Stimulated activated CD8-positive, alpha-beta memory T cell treated with anti-CD3 and anti-CD28 coated beads, Interleukin-4, amount 100 ng/mL, for 1 hour (primary cell): ENCODE measurements at places on chromosomes 1 and 21.

- DNase-seq = no peak
Measured at GRCh38 chr1:228452194-228453021, 34.8 kb upstream of the RNF187 start.

DNA sequence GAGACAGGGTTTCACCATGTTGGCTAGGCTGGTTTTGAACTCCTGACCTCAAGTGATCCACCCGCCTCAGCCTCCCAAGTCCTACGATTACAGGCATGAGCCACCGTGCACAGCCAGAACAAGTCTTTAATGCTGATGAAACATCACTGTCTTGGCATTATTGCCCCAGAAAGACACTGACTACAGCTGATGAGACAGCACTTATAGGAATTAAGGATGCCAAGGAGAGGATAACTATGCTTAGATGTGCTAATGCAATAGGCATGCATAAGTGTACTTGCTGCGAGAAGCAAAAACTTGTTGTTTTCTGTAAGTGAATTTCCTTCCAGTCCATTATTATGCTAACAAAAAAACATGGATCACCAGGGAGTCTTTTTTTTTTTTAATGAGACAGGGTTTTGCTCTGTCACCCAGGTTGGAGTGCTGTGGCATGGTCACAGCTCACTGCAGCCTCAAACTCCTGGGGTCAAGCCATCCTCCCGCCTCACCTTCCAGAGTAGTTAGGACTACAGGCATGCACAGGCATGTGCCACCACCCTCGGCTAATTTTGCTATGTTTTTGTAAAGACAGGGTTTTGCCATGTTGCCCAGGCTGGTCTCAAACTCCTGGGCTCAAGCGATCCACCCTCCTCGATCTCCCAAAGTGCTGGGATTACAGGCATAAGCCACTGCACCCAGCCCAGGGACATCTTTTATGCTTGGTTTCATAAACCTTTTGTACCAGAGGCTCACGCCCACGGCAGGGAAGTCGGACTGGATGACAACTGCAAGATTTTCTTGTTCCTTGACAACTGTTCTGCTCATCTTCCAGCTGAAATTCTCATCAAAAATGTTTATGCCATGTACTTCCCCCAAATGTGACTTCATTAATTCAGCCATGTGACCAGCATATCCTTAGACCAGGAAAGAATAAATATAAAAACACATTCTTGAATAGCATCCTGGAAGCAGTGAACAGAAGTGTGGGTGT is 23.1 kb downstream of the RHEX start:
- DNase-seq = no peak

GRCh38 chr21:31443736-31444521 is 99.9 kb upstream of the TIAM1 start:
- peak; percentile 7 for DNase-seq

- DNase-seq = no peak
Measured at GRCh38 chr1:165634154-165634921, 3.3 kb downstream of the MGST3 start.

- DNase-seq = no peak
Measured at GRCh38 chr1:170086399-170087032, 12.0 kb upstream of the KIFAP3 start.

DNA sequence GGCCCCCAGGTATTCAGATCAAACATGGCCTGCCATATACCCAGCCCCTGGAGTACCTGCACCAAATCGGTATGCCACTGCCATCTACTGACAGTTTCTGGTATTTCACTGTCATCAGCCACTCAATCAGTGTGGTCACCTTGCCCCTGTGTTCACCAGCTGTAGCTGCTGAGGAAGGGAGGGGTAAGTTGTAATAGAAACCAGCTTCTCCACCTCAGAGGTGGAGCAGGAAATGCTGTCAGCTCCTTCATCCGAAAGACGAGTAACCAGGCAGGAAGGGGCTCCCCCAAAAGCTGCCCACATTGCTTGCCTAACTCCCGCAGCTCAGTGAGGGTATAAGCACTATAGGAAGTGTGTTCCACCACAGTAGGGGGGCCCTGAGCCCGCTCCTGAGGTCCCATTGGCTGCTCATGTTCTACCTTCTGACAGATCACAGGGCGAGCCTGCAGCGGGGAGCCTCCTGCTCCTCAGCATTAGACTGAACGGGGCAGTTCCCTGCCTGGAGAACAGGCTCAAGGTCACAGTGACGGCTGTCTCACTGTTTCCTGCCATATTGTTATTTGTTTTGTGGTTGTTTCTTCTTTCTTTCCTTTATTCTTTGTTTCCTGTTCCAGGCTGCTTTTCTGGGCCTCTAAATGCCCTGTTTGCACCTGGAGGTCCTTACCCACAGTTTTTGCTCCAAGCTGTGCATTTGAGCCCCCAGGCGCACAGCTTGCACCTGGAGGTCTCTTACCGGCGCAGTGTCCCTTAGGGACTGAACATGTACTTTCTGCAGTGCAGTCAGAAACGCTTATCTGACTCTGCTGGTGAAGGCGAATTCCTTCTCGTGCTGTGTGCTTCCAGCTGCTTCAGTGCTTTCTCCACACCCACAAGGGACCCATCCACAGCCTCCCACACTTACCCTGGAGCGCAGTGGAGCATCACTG is 1638.3 kb downstream of the MRPL39 start:
- peak; percentile 35 for DNase-seq

DNA sequence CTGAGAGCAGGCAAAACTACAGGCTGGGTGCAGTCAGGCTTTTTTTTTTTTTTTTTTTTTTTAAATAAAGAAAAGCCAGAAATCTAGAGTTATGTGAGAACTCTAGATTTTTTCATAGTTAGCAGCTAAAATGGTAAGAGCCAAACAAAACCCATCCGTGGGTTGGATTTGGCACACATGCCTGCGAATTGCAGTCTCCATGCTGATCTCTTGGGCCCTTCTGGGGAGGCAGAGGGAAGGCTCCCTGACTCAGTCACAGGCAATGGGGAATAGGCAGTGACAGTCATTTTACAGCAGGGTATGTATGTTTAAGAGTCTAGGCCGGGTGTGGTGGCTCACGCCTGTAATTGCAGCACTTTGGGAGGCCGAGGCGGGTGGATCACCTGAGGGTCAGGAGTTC is 2.6 kb downstream of the TXLNA start:
- no peak for DNase-seq

- no peak for DNase-seq
Measured at GRCh38 chr21:42535602-42536171, 22.0 kb downstream of the SLC37A1 start.

GRCh38 chr1:226363801-226364513 is 43.9 kb downstream of the PARP1 start:
- DNase-seq = no peak

DNA sequence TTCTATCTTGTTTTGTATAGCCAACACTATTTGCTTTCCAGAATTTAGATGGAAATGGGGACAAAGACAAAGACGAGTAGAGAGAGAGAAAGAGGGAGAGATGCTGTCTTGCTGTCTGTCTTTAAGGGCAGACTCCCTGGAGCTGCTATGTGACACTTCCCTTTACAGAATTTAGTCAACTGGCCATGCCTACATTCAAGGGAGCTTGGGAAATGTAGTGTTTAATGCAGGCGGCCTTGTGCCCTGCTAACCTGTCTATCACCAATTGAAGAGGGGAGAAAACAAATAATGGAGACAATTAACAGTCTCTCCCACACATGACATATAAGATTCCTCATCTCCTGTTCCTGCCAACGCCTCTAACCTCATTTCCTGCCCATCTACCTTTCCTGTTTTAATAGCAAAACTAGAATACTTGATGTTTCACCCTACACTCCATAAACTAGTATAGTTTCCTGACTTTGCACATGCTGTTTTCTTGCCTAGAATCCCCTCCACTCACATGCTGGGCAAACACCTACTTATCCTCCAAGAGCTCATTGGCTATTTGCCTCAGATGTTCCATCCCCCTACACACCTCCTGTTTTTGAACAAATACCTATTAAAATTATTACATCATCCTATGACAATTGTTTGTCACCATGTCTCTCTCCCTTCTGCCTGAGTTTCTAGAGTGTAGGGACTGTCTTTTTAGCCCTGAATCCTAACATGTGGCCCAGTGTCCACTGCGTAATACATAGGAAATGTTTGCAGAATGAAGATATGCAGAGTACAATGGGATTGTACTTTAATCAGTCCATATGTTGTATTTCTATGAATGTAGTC is 117.2 kb downstream of the SLC25A24 start:
- DNase-seq = no peak

GRCh38 chr1:182120411-182121258 is 59.1 kb upstream of the ZNF648 start:
- no peak for DNase-seq

DNA sequence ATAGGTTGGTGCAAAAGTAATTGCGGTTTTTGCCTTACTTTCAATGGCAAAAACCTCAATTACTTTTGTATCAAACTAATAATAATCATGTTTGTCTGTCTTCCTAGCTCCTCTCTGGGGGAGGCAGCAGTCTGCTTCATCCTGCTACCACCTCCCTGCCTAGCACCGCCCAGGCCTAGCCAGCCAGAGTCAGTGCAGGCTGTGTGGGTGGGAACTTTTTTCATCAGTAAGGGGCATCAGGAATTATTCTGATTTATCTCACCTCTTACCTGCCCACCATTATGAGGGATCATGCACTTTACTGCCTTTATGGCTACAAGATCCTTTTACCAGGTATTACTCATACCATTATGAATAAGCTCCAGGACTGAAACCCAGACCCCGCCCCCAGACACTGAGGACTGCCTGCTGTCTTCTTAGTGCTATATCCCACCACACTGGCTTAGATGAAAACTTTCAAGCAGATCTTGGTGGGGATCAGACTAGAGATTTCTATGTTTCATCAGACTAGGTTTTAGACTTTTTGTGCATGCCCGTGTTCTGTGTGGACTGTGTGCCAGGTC is 116.4 kb downstream of the PBX1 start:
- no peak for DNase-seq

DNA sequence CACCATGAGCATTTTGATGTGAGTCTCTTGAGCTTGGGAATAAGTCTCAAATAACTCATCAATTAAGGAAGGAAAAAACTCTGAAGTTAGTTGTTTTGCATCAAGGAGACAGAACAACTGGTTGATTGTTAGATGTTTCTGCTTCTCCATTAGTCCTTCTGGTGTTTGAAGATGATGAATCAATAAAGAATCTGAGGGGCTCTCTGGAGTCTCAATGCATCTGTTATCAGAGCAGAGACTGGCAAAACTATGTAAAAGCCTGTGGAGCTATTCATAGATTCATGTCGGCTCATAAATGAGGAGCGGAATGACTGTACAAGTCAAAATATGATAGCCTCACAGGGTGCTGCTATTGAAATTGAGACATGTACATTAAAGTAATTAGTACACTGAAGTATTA is 73.3 kb upstream of the ZC3H11B start:
- DNase-seq = no peak

DNA sequence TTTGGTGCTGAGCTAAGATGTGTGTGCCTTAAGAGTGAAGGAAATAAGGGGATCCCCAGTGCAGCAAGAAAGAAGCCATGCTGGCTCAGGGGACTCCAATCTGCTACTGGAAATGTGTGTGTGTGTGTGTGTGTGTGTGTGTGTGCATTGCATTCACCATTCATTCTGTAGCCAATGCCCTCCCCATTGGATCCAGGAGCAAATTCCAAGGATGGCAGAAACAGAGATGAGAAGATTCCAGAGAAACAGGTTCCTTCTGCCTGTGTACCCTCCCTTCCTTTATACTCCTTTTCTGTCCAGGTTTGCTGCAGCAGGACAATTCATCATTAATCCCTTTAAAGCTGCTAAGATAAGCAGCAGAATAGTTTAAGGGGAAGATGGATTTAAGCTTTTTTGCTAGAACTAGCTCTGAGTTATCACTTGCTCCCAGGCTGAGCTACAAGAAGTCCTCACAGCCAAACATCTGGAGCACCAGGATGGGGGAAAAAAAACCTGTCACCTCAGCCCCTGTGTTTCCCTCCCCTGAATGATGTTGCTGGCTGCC is 3.2 kb downstream of the SLC6A17 start:
- no peak for DNase-seq

DNA sequence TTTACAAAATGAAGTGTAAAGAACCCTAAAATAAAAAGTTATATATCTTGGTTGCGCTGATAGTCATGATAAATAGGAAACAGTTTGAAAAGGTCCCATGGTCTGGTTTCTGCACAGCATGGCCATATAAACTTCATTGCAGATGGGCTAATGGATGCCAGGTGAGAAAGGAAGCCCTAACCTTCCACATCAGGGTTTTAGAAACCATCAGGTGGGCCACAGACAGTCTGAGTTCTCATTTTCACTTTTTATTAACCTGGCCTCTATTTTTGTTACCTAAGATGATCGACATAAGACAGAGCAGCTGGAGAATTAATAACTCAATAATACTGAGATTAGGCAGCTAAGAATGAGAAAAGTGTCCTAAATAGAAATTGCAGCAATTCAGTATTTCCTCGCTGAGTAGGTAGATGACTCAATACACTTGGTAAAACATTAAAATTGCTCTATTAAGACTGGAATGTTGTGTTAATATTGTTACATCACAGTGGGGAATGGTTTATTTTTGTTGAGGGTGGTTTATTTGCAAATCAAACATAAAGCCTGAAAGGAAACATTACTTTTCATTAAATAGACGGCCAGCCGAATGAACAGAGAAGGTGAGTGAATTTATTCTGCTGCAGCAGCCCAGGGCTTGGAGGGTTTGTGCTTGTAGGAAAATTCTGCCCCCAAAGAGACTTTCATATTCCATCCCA is 21.1 kb downstream of the C1orf21 start:
- no peak for DNase-seq

DNA sequence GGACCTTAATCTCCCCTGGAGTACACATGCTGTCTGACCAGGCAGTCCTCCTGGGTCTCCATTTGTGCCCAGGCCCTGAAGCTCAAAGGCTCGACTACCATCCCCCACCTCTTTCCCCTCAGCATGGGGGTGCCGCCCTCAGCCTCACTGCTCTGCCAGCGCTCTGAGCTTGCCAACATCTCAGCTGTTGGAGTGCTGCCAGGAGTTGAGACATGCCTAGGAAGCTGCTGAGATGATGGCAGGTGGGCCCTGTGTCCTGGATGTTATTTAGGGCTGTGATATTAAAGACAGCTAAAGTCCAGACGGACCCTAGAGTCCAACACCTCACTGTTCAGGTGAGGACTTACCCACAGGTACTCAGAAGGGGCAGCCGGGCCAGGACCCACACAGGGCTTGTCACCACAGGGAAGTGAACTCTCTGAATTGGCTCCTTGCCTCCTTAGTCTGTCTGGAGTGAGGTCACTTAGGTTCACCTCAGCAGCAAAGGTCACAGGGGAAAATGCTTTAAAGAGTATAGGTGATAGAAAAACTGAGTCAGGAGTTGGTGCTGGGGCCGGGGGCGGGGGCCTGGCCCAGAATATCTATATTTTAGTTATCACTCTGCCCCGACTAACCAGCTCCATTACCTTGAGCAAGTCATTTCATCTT is 19.7 kb upstream of the KCNC4 start:
- no peak for DNase-seq

DNA sequence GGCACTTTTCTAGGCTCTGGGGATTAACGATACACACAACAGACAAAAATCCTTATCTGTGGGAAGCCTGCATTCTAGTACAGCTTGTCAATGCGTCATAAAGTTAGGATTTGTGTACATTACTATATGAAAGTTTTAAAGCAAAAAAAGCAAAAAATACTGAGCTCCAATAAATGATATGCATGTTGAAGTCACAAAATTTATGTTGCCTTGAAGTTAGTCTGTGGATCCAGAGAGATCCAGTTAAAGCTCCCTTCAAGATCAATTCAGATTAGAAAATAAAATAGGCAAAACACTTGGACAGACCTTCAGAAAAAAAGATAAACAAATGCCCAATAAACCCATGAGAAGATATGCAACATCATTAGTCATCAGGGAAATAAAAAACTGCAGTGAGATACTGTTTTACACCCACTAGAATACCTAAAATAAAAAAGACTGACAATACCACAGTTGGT is 33.1 kb upstream of the KCNQ4 start:
- DNase-seq = no peak

GRCh38 chr1:220902916-220903315 is 23.7 kb downstream of the HLX start:
- DNase-seq = no peak
